Activated CD4-positive, alpha-beta T cell treated with anti-CD3 and anti-CD28 coated beads for 48 hours (primary cell): ENCODE measurements at places on chromosomes 13 and 19.

DNA sequence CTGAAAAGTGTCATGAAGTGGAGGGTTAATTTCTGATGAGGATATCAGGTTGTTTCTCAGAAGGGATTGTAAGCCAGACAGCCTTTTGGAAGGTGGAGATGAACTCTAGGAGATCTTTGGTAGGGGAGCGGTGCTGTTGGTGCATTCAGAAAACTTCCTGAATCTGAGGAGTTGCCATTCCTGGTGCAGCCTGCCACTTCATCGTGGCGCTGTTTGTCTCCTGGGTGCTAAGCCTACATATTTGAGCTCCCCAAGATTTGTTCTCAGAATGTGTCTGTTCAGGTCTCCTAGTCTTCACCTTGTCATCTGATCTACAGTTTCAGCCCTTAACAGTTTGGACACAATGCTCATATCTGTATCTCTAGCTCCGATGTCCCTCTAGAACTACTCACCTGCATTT is 285.6 kb downstream of the MTUS2 start:
- no peak for DNase-seq

DNA sequence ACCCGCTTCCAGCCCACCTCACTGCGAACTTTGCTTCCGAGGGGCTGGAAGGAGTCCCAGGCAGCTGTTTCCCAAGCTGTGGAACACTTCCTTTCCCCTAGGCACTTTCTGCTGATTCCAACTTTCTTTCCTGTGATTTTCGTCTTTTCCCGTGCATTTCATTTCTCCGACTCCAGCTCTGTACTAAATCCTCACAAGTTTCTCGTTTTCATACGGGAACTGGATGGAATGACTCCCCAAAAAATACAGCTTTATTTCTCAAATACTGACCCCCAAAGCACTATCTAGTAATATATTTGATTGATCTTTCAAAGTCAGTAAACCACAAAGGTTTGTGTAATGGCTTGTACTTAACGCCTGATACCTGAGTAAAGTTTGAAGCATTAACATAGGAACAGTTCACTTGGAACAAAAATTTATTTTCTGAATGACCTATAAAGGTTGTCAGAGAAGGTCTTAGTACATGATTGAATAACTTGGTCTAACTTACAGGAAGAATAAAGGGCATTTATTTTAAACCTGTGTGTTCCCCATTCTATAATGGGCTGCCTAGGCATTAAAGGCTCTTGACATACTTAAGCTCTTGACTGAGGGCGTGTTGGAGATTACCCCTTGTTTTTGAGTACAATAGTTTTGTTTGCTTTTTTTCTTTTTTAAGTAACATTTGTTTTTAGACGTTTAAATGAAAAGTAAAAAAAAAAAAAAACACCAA is 1.3 kb upstream of the PCDH9 start:
- DNase-seq, result no peak

DNA sequence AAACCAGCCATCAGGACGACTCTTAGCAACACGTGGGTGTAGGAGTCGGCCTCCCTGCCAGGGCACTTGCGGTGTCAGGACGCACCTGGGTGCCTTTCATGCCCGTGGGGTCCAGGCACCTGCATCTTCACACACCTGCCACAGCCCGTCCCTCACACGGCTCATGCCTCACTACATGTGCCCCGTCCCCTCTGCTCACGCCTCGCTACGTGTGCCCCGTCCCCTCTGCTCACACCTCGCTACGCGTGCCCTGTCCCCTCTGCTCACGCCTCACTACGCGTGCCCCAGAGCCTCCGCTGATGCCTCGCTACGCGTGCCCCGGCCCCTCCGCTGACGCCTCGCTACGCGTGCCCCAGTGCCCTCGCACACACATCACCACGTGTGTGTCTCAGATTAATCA is 58.0 kb upstream of the F7 start:
- DNase-seq, result no peak

GRCh38 chr19:33804021-33804799 is 7.5 kb downstream of the KCTD15 start:
- no peak for DNase-seq

DNA sequence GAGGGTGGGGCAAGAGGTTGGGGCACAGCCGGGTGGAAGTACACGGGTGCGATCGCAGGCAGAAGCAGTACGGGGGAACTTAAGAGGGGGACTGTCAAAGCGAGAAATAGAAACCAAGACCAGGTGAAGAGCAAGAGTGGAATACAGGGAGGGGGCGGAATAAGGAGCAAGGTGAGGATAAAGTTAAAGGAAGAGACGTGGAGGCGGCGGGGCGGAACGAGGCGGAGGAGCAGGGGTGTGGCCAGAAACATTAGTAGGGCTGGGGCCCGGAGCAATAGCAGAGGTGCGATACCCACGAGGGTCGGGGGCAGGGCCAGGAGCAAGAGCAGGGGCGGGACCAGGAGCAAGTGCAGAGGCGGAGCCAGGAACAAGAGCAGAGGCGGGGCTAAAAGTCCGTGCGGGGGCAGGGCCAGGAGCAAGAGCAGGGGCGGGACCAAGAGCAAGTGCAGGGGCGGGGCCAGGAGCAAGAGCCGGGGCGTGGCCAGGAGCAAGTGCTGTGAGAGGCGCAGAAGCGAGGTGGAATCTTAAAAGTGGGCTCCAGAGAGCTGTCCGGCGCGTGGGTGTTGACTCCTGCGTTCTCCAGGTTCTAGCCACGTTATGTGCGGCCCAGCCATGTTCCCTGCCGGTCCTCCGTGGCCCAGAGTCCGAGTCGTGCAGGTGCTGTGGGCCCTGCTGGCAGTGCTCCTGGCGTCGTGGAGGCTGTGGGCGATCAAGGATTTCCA is 1.2 kb downstream of the CATSPERG start:
- peak; percentile 98 for DNase-seq

- peak; percentile 56 for DNase-seq
Measured at GRCh38 chr19:46495786-46496099, at the start of gene PNMA8B. TSS of gene PNMA8B (minus strand) at chr19:46495867. CDS start at chr19:46495465, 402 bp downstream.

- peak; percentile 94 for DNase-seq
Measured at GRCh38 chr19:34501339-34502320, 20.1 kb downstream of the WTIP start.

DNA sequence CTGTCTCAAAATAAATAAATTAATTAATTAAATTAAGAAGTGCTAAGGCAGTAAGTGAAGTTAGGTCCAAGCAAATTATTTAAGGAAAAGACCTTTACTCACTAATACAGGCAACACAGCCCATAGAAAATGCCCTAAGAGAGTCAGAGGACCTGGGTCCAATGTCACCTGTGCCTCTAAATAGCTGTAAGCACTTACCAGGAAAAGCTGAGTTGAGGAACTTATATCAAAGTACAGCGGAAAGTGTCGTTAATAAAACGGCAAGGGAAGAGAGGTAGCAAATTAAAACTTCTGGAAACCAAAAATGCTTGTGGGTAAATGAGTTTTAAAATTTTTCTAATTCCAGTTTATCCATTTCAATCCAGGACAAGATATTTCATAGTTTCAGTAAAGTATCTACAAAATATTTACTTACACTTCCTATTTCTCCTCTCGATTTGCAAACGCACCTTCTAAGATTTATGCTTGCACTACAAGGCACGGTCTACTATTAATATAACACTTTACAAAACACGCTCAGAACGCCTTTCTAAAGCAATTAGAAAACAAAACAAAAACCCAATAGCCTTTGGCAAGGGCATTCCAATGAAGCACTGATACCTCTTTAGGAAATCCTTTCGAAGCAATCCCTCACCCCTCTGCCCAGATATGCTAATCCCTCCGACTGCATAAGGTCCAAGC is 963 bp downstream of the VPS36 start:
- no peak for DNase-seq

- no peak for DNase-seq
Measured at GRCh38 chr13:114161028-114161556, 18.0 kb upstream of the CFAP97D2 start.

- peak; percentile 24 for DNase-seq
Measured at GRCh38 chr19:8576273-8576993, 809 bp downstream of the MYO1F start.

GRCh38 chr19:23561341-23561740 is 125.7 kb downstream of the ZNF675 start:
- no peak for DNase-seq

DNA sequence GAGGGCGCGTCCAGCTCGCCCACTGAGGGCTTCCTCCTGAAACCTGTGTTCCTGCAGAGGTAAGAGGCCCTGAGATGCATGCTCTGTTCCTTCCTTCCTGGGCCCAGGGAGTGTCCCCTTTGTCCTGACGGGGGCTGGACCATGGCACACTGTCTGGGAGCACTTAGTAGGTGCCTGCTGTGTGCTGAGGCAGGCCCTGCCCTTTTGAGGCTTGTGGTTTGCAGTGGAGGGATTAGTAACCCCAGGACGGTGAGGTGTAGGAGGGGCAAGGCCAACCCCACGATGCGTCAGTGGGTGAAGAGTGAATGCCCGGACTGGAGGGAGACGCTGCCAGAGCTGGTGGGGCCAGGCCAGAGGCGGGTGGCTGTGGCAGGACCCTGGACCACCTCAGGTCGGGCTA is 11.2 kb upstream of the F2RL3 start:
- no peak for DNase-seq

DNA sequence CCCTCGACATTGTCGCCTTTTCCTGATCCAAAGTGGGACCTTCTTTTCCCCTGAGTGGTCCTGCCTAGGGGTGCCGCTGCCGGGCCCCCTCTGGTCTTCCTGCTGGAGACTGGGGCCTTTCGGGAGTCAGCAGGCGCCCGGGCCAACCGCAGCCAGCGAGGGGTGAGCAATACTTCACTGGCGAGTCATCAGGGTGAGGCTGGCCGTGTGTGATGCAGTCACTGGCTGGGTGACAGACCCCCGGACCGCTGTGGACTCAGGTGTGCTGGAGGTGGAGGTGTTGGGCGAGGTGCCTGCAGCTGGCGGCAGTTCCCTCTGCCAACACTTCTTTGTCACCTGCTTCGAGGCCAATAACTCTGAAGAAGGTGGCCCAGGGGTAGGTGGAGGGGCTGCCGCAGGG is 1.5 kb upstream of the CGB5 start:
- no peak for DNase-seq

DNA sequence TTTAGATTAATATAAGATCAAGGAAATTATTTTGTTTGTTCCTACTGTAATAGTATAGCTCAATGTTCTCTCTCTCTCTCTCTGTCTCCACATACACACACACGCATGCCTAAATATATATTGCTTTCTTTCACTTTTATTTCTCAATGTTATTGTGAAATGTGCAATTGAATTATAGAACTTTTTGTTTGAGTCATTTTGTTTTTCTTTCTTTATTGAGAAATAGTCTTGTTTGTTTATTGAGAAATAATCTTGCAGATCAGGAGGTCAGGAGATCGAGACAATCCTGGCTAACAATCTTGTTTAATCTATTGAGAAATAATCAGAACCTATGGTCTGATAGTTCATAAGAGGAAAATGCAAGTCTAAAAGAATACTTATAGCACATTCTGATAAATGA is 1581.3 kb downstream of the EFNB2 start:
- DNase-seq, result no peak

DNA sequence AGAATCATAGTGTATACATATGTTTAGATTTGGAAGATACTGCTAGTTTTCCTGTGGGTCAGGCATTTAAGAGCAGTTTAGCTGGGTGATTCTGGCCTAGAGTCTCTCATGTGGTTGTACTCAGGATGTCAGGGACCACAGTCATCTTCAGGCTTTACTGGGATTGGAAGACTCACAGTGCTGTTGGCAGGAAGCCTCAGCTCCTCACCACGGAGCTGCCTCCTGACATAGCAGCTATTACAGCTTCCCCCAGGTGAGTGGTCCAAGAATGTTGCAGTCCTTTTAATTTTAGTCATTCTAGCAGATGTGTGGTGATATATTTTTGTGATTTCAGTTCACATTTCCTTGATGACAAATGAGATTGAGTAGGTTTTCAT is 16.9 kb upstream of the GPR18 start:
- peak; percentile 48 for DNase-seq

DNA sequence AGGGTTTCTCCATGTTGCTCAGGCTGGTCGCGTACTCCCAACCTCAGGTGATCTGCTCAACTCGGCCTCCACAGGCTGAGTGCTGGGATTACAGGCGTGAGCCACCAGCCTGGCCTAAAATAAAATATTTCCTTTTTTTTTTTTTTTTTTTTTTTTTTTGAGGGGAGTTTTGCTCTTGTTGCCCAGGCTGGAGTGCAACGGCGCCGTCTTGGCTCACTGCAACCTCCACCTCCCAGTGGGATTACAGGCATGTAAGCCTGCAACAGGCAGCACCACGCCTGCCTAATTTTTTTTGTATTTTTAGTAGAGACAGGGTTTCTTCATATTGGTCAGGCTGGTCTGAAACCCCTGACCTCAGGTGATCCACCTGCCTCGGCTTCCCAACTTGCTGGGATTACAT is 4.9 kb downstream of the ZNF506 start:
- no peak for DNase-seq

DNA sequence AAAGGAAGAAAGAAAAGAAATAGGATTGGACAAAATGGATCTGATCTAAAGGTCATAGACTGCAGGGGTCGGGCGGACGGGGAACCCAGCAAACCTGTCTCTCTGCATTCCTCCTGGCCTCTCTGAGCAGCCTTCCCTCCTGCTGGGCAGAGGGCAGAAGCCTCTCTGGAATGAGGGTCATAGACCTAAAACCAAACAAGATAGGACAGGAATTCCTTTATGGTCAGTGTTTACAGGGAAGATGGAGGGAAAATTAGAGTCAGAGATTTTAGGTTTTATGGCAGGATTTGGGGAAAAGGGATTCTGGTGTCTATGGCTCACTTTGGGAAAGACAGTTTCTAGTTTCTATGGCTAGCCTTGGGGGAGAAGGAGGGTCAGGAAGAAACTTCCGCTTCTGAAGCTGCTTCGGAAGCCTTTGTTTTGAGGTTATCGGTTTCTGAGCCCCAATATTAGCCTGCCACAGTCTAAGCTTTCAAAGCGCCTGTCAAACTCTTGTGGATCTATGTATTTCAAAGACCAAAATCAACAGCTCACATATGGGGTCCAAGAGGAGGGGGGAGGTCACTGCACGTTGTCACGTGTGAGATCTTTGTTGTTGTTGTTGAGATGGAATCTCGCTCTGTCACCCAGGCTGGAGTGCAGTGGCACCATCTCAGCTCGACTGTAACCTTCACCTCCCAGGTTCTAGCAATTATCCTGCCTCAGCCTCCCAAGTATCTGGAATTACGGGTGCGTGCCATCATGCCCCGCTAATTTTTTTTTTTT is 18.9 kb upstream of the DPRX start:
- DNase-seq, result no peak

- no peak for DNase-seq
Measured at GRCh38 chr19:4279530-4280422, 710 bp downstream of the SHD start.

DNA sequence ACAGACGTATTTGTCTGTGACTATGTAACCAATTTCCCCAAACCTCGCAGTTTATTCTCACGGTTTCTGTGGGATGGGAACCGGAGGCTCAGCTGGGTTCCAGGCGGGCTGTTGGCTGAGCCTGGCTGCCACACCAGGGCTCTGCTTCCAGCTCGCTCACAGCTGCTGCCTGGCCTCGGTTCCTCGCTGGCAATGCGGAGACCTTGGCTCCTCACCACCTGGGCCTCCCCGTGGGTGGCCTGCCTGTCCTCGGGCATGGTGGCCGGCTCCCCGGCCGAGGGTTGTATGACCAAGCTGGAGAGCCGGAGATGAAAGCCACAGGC is 218.9 kb upstream of the MAB21L1 start:
- DNase-seq, result no peak

DNA sequence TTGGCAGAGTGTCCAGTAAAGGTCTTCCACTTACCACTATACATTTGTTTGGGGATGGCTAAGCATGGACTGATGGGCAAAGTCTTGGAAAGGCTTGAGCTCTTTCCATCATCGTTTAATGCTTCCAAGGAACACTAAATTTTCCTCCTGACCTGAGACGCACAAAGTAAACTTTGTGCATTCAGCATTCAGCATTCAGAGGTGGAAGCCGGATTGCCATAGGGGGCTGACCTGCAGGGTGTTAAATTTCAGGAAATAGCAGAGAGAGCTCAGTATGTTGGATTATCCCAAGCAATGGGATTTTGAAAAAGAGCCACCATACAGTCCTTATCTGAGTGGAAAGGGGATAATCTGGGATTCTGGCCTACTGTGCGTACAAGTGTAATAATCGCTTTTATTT is 14.0 kb downstream of the ZNF552 start:
- DNase-seq, result no peak
